ENCODE measurements at places on chromosomes 7 and 10.

DNA sequence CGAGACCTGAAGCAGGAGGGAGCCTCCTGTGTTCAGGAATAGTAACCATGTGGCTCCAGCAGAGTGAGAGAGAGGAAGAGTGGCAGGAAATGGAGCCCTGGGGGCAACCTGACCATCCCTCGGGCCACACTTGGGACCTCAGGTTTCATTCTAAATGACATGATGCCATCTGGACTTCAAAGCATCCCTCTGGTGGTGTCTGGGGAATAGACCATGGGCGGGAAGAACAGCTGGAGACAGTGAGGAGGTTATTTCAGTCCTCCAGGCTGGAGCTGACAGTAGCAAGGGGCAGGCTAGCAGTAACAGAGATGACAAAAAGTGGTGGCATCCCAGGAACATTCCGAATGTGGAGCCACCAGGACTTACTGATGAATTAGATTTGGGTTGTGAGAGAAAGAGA lies 44.8 kb downstream of the AKR1B1 start:
- no peak overlapping the region for H3K27ac ChIP-seq
- no peak overlapping the region for H3K4me3 ChIP-seq
- no peaks in the 10 kb centered on the region for H3K36me3 ChIP-seq
- DNase-seq: no peak
- no peaks in the 10 kb centered on the region for H3K4me1 ChIP-seq
- H3K27me3 ChIP-seq: peaks cover 6% of the 10 kb centered on the region

GRCh38 chr10:71645185-71645584 lies 74.4 kb downstream of the C10orf105 start:
- no peak overlapping the region for H3K4me3 ChIP-seq
- no peak overlapping the region for H3K27ac ChIP-seq
- peaks cover 28% of the 10 kb centered on the region for H3K27me3 ChIP-seq
- H3K4me1 ChIP-seq: no peaks in the 10 kb centered on the region

DNA sequence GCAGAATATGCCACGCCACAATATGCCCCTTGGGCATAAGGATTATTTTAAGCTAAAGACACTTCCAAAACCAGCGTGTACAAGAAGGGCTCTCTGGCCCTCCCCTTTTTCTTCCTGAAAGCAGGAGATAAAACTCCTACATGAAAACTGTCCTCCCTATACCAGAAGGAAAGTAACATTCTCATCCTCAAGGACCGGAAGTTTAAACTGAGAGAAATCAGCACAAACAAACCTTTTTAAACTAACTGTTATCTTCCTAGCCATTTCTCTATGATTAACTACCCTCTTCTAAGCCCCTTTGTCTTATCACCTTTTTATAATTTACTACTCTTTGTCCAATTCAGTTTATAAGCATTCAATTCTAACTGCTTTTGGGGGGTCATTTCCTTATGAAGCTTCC lies 16.4 kb upstream of the RAPGEF5 start:
- H3K4me1 ChIP-seq: no peaks in the 10 kb centered on the region
- H3K27ac ChIP-seq: no peak overlapping the region
- H3K36me3 ChIP-seq: no peaks in the 10 kb centered on the region
- H3K4me3 ChIP-seq: no peak overlapping the region
- no peaks in the 10 kb centered on the region for H3K27me3 ChIP-seq

GRCh38 chr10:32377458-32378259 lies 30.7 kb upstream of the EPC1 start:
- H3K27ac ChIP-seq: peak overlapping the region; percentile 81
- H3K27me3 ChIP-seq: no peaks in the 10 kb centered on the region
- H3K36me3 ChIP-seq: no peaks in the 10 kb centered on the region
- peaks cover 20% of the 10 kb centered on the region for H3K4me1 ChIP-seq
- peak overlapping the region; percentile 93 for H3K4me3 ChIP-seq

GRCh38 chr10:17963431-17963830 lies 11.7 kb downstream of the SLC39A12 start:
- no peaks in the 10 kb centered on the region for H3K27me3 ChIP-seq
- H3K27ac ChIP-seq: no peak overlapping the region
- H3K4me3 ChIP-seq: no peak overlapping the region
- H3K4me1 ChIP-seq: peaks cover 15% of the 10 kb centered on the region
- no peaks in the 10 kb centered on the region for H3K36me3 ChIP-seq
- DNase-seq: no peak

DNA sequence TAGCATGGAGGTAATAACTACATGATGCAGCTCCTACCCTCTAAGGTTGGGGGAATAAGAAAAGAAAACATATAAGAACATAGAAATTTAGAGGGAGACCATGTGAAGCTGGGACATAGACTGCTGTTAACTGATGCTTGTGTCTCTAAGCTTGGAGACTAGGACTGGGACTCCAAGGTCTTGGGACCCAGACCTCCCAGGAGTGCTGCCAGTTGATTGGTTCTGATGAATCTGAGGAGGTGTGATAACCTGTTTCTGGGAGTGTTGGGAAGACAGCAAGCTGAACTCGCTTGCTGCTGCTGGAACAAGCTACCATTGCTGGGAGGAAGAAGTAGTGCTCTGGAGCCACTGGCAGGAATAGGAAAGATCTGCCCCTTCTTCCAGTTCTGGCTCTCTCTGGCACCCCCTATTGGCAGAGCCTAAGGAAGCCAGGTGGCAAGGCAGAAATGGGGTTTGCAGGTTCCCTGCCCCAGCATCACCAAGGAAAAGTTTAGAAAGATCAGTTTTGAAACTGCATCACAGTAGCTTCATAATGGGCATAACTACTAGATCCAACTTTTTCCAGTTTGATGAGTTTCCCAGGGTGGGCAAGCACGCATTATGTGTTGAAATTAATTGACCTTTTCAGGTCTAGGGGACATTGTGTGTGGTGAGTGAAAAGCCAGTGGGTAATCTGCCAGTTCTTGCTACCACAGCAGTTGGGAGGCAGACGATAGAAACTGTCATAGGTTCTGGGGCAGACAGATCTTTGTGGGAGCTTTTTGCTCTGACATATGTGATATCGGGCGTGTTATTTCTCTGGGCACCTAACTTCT lies 140.7 kb downstream of the SND1 start:
- H3K4me1 ChIP-seq: peaks cover 33% of the 10 kb centered on the region
- no peak overlapping the region for H3K4me3 ChIP-seq
- no peaks in the 10 kb centered on the region for H3K27me3 ChIP-seq
- peak overlapping the region; percentile 40 for H3K27ac ChIP-seq
- no peaks in the 10 kb centered on the region for H3K36me3 ChIP-seq

DNA sequence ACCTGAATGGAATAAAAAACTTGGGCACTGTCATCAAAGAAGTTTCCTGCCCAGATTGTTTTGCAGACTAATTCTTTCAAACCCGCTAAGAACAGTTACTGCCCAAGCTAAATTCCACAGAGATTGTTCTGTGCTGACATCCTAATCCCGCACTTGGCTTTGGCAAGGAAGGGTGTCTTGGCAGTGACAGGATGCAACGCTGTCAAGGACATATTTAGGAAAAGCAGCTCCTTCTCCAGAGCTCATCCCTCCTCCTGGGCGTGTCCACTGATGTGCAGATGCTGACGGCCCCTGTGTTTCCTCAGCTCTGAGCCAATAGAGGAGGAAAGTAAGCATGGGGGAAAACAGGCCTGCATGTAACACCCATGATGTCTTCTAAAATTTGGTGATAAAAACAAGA lies 74.2 kb downstream of the EEPD1 start:
- H3K27ac ChIP-seq: peak overlapping the region; percentile 39
- no peak overlapping the region for H3K4me3 ChIP-seq
- peak; percentile 89 for DNase-seq
- H3K4me1 ChIP-seq: peaks cover 6% of the 10 kb centered on the region
- H3K27me3 ChIP-seq: no peaks in the 10 kb centered on the region

- H3K36me3 ChIP-seq: no peaks in the 10 kb centered on the region
- H3K27me3 ChIP-seq: no peaks in the 10 kb centered on the region
- no peaks in the 10 kb centered on the region for H3K4me1 ChIP-seq
Observed at GRCh38 chr7:120456699-120457098, 183.7 kb downstream of the KCND2 start.

GRCh38 chr10:30830315-30831230 lies 201.0 kb upstream of the LYZL2 start:
- no peak overlapping the region for H3K4me3 ChIP-seq
- H3K27ac ChIP-seq: no peak overlapping the region
- H3K27me3 ChIP-seq: no peaks in the 10 kb centered on the region
- H3K36me3 ChIP-seq: no peaks in the 10 kb centered on the region
- peaks cover 19% of the 10 kb centered on the region for H3K4me1 ChIP-seq

GRCh38 chr7:14184292-14184864 lies 194.9 kb upstream of the ETV1 start:
- no peaks in the 10 kb centered on the region for H3K36me3 ChIP-seq
- H3K27me3 ChIP-seq: no peaks in the 10 kb centered on the region
- no peaks in the 10 kb centered on the region for H3K4me1 ChIP-seq
- no peak overlapping the region for H3K27ac ChIP-seq

GRCh38 chr10:13678101-13678843 lies 91.5 kb downstream of the PRPF18 start:
- no peak overlapping the region for H3K27ac ChIP-seq
- DNase-seq: no peak
- H3K4me3 ChIP-seq: no peak overlapping the region
- peaks cover 16% of the 10 kb centered on the region for H3K36me3 ChIP-seq

- H3K27ac ChIP-seq: no peak overlapping the region
- peaks cover 9% of the 10 kb centered on the region for H3K36me3 ChIP-seq
- no peak overlapping the region for H3K4me3 ChIP-seq
- no peaks in the 10 kb centered on the region for H3K4me1 ChIP-seq
- DNase-seq: no peak
Observed at GRCh38 chr7:158945519-158945918, 89.2 kb downstream of the DYNC2I1 start.

GRCh38 chr10:62388328-62388727 lies 14.2 kb downstream of the ZNF365 start:
- peaks cover 54% of the 10 kb centered on the region for H3K4me1 ChIP-seq
- no peak overlapping the region for H3K27ac ChIP-seq
- no peaks in the 10 kb centered on the region for H3K27me3 ChIP-seq

GRCh38 chr10:86164174-86164774 lies 202.3 kb downstream of the GRID1 start:
- H3K27ac ChIP-seq: no peak overlapping the region
- H3K4me3 ChIP-seq: no peak overlapping the region
- H3K27me3 ChIP-seq: no peaks in the 10 kb centered on the region
- DNase-seq: no peak
- no peaks in the 10 kb centered on the region for H3K36me3 ChIP-seq
- no peaks in the 10 kb centered on the region for H3K4me1 ChIP-seq

GRCh38 chr10:28949005-28950004 lies 272.0 kb downstream of the BAMBI start:
- H3K27ac ChIP-seq: no peak overlapping the region
- H3K27me3 ChIP-seq: no peaks in the 10 kb centered on the region
- no peaks in the 10 kb centered on the region for H3K36me3 ChIP-seq
- DNase-seq: no peak

- peak; percentile 63 for DNase-seq
- H3K36me3 ChIP-seq: no peaks in the 10 kb centered on the region
- no peaks in the 10 kb centered on the region for H3K4me1 ChIP-seq
- no peak overlapping the region for H3K4me3 ChIP-seq
- no peaks in the 10 kb centered on the region for H3K27me3 ChIP-seq
Observed at GRCh38 chr7:147492606-147493005, 1098.0 kb upstream of the C7orf33 start.

GRCh38 chr10:98020254-98020653 lies 10.2 kb downstream of the CRTAC1 start:
- H3K27me3 ChIP-seq: peaks cover 8% of the 10 kb centered on the region
- no peak for DNase-seq
- no peak overlapping the region for H3K27ac ChIP-seq
- H3K4me1 ChIP-seq: no peaks in the 10 kb centered on the region
- no peak overlapping the region for H3K4me3 ChIP-seq

- DNase-seq: no peak
- no peaks in the 10 kb centered on the region for H3K4me1 ChIP-seq
- no peaks in the 10 kb centered on the region for H3K27me3 ChIP-seq
- H3K36me3 ChIP-seq: no peaks in the 10 kb centered on the region
Observed at GRCh38 chr7:81053623-81054022, 134.8 kb upstream of the SEMA3C start.

DNA sequence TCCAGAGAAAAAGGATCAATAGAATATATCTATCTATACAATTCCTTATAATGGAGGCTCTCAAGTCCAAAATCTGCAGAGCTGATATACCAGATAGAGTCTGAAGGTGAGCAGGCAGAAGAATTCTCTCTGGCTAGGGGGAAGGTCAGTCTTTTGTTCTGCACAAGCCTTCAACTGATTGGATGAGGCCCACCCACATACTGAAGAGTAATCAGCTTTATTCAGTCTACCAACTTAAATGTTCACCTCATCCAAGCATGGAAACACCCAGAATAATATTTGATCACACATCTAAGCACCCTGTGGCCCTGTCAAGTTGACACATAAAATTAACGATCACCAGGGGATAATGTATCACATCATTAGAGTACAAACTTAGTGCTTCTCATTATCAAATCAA lies 193.8 kb upstream of the YAE1 start:
- no peak overlapping the region for H3K27ac ChIP-seq
- DNase-seq: no peak
- H3K27me3 ChIP-seq: 0 out of 2 replicates have a peak, but pooled peaks cover 3% of the 10 kb centered on the region
- no peaks in the 10 kb centered on the region for H3K4me1 ChIP-seq

- no peak for DNase-seq
- no peak overlapping the region for H3K27ac ChIP-seq
- H3K36me3 ChIP-seq: peaks cover 4% of the 10 kb centered on the region
- H3K4me3 ChIP-seq: no peak overlapping the region
- peaks cover 11% of the 10 kb centered on the region for H3K4me1 ChIP-seq
- H3K27me3 ChIP-seq: no peaks in the 10 kb centered on the region
Observed at GRCh38 chr7:139095194-139095659, 14.3 kb downstream of the ZC3HAV1 start.

- no peaks in the 10 kb centered on the region for H3K36me3 ChIP-seq
- H3K4me3 ChIP-seq: no peak overlapping the region
- H3K4me1 ChIP-seq: peaks cover 20% of the 10 kb centered on the region
- DNase-seq: no peak
- H3K27me3 ChIP-seq: no peaks in the 10 kb centered on the region
Observed at GRCh38 chr7:104958371-104958865, 55.6 kb upstream of the KMT2E start.

GRCh38 chr7:137576481-137576880 lies 232.9 kb upstream of the PTN start:
- no peak overlapping the region for H3K4me3 ChIP-seq
- no peaks in the 10 kb centered on the region for H3K27me3 ChIP-seq
- no peak for DNase-seq
- no peak overlapping the region for H3K27ac ChIP-seq
- H3K36me3 ChIP-seq: peaks cover 15% of the 10 kb centered on the region

GRCh38 chr10:71973777-71974488 lies 9.7 kb downstream of the CHST3 start:
- H3K27ac ChIP-seq: peak overlapping the region; percentile 90
- H3K36me3 ChIP-seq: no peaks in the 10 kb centered on the region
- no peaks in the 10 kb centered on the region for H3K27me3 ChIP-seq
- no peak for DNase-seq
- peaks cover 68% of the 10 kb centered on the region for H3K4me1 ChIP-seq

DNA sequence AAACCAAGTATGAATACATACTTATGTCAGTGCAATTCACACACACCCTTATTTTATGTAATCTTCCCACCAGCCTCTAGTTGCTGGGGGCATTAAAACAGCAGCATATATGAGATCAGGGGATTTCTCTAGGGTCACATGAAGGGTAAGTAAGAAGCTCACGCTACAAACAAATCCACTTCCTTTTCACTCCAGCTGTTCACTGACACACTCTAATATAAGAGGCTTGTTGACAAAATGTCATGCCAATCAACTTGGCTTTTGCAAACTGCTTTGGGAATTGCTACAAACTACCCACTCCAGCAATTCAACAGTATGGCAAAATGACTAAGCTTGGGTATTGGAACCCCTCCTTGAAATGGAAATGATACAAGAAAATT lies 10.3 kb downstream of the FAM3C start:
- H3K4me3 ChIP-seq: no peak overlapping the region
- H3K27me3 ChIP-seq: no peaks in the 10 kb centered on the region
- no peak overlapping the region for H3K27ac ChIP-seq
